ENCODE measurements at places on chromosomes 6 and 20.

DNA sequence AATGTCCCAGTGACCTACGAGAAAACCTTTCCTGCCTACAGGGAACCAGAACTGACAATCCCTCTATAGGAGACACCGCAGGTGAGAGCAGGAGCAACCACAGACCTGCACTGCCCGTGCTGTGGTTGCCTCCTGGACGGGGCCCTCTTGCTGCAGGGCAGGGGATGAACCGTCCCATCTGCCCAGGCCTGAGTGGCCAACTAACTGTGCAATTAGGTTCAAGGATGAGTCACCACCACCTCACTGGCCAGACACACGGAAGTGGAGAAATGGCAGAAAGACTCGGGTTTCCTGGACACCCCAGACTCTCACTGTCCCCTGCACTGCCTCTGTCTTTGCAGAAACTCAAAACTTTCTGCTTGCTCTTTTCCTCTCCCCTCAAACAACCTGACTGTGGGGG, 13.8 kb upstream of the HLA-G start:
- no peak for DNase-seq

- DNase-seq = no peak
Observed at GRCh38 chr20:44640522-44640921, 11.0 kb downstream of the ADA start.

DNA sequence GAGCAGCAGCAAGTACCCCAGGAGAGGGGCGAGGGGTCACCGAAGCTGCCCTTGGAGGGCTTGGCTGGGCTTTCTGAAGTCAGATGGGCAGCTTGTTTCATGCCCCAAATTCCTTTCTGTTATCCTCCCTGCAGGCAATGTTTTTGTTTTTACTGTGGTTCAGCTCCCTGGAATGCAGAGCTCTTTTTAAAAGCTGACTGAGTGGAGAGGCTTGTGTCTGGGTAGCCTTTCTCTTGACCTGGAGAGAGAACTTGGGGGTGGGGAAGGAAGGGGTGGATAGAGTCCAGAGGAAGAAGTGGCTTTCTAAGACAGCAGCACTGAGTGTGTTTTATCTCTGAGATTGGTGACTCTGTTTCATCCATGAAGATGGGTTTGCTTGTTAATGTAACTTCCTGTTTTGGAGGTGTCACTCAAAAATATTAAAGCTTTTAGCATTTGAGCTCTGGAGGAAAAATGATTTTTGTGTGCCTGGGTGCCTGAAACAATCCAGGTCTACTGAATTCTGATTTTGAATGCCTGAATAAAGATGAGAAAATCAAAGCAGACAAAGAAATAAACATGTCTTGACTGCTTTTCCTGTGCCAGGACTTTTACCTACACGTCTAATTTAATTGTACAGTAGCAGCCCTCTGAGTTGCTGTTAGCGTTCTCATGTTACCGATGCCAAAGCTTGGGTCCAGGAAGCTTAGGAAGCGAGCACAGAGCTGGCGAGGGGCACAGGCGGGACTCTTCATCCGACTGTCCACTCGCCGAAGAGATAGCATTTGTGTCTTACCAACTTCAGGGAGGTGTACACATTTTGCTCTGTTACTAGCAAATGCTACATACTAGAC, 78.2 kb upstream of the EEF1E1 start:
- no peak for DNase-seq

DNA sequence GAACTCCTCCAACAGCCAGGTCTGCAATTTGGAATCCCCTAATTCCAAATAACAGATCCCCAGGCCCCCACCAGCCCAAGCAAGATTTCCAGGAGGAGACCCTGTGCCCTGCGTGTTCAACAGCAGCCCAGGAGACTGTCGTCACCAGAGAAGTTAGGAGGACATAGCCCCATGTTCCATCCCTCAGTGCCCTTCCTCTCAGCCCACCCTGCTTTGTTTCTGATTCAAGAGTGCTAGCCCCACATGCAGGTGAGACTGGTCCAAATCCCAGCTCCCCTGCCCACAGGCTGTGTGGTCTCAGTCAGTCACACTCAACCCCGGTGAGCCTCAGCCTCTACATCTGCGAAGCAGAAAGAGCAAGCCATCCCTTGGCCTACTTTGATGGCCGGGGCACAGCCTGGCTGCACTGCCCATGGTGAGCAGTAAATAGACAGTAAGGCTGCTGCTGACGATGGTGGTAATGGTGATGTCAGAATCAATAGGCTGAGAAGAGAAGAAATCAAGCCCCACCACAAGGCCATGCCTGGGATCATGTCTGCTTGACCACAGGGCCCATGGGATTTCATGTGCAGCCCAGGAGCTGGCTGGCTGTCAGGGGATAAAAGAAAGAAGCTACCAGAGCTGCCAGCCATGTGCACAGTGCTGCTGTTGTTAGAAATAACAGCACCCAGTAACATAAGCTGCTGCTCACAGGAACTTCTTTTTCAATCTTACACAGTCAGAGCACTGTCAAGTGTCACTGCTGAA, 51.5 kb upstream of the NXT1 start:
- DNase-seq = no peak

- no peak for DNase-seq
Observed at GRCh38 chr20:25858495-25859425, 162.1 kb upstream of the ZNF337 start.

DNA sequence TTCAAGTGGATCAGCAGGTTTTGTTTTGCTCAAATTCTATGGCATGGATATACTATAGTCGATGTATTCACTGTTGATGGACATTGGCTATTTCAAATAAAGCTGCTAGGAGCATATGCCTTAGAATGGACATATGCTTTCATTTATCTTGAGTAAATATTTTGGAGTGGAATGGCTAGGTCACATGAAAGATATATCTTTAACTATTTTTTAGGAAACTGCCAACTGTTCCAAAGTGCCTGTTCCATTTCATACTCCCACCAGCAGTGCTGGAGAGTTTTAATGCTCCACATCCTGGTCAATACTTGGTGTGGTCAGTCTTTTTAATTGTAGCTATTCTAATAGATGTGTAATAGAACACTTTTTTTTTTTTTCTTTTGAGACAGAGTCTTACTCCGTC, 81.1 kb upstream of the PIM1 start:
- DNase-seq = no peak

DNA sequence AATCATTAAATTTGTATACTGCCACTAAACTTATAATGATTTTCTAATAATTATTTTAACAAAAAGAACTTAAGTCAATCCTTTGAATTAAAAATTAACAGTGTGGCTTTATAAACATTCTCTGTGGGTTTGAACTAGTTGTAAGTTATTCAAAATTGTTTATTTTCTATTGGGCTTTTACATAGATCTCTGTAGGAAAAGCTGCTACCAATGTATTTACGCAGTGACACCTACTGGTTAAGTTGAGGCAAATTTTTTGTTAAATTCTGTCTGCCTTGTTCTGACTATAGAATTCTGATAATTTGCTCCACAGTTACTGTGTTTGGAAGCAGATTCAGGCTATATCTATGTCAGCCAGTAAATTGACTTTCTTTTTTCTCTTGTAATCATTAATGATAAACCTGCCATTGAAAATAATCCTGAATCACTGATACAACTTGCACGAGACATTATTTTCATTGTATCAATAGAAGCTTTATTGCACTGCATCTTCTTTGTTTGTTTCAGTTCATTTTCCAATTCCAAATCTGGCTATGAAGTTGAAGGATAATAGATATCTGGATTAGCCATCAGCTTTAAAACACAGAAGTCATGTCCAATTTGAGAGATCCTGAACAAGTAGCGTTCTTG, 66.0 kb upstream of the UTRN start:
- no peak for DNase-seq

DNA sequence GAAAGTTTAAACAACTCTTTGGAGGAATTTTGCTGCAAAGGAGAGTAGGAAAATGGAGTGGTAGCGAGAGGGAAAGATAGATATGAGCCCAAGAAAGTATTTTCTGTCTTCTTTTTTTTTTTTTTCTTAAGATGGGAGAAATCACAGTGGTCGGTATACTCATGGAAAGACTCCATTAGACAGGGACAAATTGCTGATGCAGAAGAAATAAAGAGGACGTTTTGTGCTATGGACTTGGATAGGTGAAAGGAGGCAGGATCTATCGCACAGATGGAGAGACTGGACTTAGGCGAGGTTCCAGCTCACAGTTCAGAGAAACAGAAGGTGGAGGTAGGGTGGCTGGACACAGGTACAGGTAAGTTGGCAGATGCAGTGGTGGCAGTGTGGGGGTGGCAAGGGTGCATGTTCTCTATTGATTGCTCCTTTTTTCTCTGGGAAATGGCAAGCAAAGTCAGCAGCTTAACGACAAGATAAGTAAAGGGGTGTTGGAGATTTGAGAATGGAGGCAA, 44.2 kb upstream of the ARMC2 start:
- no peak for DNase-seq

DNA sequence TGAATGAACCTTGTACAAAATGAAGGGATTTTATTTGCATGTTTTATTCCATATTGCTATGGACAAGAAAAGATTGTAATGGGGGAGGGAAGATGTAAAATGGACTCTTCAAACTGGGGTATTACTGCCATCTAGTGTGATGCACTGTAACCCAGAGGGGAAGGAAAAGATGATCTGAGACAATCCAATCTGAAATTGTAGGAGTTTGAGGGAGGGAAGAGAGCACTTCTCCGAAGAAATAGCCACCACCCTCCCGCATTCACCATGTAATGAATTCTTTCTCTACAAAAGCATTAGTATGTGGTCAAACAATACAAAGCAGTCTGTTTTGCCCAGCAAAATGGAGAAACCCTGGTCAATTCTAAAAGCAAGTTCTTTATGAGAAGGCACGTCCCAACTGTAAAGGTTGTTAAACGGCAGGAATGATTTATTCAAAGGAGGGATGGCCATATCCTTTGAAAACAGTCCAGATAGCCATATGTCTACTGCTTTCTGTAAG, 679.5 kb upstream of the NRSN1 start:
- DNase-seq = no peak

- DNase-seq = no peak
Observed at GRCh38 chr6:39507331-39507998, 185.0 kb upstream of the KCNK16 start.

DNA sequence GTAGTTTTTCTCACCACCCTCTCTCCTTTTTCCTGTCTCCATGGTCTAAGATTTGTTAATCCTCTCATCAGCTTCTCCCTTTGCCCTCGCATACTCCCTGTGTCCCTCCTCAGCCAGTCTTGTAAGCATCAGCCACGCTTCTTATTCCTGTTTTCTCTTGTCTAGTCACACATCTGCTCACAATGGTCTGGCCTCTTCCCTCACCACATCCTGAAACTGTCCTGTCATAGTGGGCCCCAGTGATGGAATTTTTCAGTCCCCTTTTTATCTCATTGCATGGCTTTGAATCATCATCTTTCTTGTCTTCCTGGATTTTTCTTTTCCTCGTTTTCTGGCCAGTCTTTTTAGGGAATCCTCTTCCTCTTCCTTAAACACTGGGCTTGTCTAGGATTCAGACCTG, 57.2 kb downstream of the GFRA4 start:
- DNase-seq = no peak

DNA sequence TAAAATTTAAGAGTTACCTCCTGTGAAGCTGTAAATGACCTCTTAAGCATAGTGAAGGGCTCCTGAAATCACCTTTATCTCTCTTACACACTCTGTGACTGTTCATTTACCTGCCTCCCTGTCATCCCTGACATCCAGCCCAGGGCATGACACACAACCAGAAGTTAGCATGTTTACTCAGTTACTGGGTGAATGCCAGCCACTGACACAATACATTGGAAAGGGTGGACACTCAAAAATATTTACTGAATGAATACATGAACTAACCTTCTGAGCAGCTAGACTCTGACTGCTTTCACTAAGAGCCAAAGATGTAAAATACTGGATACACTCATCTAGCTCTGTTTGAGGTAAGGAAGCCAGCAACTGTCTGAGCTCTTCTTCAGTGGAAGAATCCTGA, 25.3 kb downstream of the SERAC1 start:
- DNase-seq = no peak

GRCh38 chr6:15088904-15089568, 156.8 kb upstream of the JARID2 start:
- no peak for DNase-seq

GRCh38 chr6:16367571-16367970, 129.2 kb downstream of the GMPR start:
- DNase-seq = no peak

DNA sequence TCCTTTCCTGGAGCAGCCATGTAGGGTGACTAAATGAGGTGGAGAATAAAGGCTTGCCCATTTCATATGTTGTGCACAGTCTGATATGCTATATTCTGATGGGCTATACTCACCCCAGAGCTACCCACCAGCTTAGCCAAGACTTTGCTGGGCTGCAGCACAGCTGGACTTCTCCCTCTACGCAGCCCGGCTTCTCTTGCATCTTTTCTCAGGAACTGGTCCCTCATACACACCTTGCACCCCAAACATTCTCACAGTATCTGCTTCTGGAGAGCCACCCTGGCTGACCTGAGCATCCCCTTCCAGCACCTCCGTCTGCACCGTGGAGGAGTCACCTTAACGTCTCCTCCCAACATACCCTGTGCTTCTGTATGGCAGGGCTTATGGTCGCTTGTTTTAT, 150.8 kb upstream of the PMEPA1 start:
- no peak for DNase-seq

DNA sequence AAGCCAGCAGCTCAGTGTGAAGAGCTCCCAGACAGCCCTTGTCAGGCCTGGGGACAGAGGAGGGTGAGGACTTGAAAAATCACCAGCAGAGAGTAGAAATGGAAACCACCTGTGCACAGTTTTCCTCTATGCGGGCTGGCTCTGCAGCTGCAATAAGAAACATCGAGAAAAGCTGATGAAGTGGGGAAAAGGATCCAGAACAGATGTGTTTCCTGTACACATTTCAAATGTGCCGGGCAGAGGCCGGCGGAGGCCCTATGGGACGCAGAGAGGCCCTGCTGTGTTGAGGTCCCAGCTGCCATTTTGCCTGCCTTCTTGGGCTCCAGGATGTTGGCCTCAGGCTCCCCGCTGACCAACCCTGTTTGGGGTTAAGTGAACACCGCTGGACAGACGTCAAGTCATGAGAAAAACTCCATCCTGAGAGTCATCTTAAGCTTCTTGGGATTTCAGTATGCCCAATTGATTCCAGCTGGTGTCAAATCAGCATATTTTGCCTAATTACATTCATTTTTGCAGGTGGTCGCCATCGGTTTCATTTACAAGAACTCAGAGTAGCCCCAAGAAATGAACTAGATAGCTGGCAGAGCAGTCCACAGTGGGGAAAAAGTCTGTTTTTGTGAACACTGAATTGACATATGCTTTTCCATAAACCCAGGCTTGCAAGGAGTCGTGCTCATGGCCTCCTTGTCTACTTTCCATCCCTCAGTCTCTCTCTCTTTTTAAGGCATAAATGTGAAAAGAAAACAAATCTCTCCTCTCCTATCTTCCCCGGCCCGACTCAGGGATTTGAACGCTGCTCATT, 150.4 kb upstream of the PHACTR3 start:
- no peak for DNase-seq

- no peak for DNase-seq
Observed at GRCh38 chr6:131782764-131783163, 25.1 kb upstream of the ENPP1 start.

All from esophagus squamous epithelium (tissue), 5 donors.